Activated naive CD4-positive, alpha-beta T cell treated with anti-CD3 and anti-CD28 coated beads, Interleukin-2, amount 50 U/mL, for 16 hours (primary cell): ENCODE measurements at places on chromosomes 11 and 22.

- no peak for DNase-seq
These were observed 37.5 kb downstream of the UVRAG start for GRCh38 chr11:75852406-75853017.

- no peak for DNase-seq
These were observed 59.6 kb upstream of the CCDC89 start for GRCh38 chr11:85745626-85746025.

DNA sequence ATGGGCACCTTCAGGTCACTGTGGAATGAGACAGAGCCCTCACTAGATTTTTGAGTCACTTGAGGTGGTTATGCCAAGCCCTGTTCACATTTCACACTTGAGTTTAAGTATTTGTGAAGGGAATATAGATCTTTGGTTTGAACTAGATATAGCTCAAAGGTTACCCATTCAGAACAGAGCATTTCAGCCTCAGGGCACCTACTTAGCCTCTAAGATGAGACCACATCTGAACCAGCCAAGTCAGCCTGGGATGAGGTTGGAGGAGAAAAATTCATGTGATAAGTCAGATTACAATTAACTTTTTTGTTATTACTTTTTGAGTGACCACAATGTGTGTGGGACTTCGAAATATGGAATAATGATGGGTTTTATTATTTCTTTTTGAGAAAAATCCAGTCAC lies 127.8 kb downstream of the TEAD1 start:
- no peak for DNase-seq

GRCh38 chr11:126720539-126721235 lies 279.9 kb downstream of the KIRREL3 start:
- DNase-seq, result no peak

- DNase-seq, result no peak
These were observed 7.2 kb downstream of the MICAL2 start for GRCh38 chr11:12117611-12118010.
